CD4-positive, alpha-beta T cell treated with Interleukin-15 for 4 hours (primary cell): ENCODE measurements at places on chromosomes 12 and 14.

DNA sequence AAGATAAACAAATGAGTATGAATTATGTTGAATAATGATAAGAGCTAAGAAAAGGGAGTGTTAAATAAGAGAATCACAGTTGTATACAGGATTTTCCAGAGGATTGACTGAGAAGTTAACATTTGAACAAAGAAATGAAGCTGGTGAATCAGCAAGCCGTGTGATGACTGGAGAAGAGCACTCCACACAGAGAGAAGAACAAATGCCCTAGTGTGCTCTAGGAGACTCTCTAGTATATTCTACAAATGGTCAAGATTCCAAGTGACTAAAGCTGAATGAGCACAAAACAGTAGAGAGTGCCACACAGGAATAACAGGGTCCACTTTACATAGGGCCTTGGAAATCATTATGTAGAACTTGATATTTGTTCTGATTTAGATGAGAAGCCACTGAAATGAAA, 587.1 kb upstream of the ATXN7L3B start:
- DNase-seq: no peak

DNA sequence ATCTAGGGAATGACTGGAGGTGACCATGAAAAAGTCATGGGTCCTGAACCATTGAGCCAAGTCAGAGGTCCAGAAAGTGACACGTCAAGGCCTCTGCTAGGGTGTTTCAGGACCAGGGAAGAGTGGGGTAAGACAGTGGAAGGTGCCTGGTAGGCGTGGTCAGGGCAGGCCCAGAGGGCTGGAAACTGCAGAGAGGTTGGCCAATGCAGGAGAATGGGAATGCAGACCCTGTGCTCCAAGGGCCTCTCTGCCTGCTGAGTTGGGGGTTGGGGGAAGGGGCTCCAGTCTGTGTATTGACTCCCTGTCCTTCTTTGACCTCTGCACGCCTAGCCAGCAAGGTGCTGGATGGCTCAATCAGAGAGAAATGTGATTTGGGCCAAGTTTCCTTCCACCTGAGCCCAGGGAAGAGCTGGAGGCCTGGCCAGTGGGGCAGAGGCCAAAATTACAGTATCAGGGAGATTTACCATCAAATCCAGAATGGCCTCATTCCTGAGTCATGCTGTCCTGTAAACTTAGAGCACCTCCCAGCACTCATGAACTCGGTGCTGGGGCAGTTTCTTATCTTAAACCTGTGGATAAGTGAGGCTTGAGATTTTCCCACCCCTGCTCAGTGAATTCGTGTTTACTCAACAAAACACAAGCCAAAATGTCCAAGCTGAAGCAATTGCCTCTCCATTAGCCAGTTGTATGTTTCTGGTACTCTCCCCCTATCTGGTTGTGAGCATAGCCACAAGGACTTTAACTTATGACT, 24.4 kb downstream of the IRF2BPL start:
- no peak for DNase-seq

GRCh38 chr12:109808876-109809646, 24.1 kb downstream of the TRPV4 start:
- DNase-seq: no peak

DNA sequence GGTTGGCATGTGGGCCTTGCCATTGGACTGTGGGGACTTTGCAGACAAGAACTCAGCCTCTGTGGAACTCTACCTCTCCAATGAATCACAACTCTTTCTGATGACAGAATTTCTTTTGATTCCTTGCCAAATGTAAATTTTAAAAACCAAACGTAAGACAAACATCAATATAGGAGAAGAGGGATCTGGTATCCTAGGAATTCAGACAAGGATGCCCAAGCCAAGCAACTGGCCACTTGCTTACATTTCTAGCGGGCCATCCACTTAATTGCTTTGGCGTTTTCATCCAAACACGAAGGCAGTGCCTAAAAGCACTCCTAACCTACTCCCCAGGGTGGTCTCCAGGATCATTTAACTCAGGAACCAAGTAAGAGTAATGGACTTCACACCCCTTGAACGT, 23.4 kb upstream of the RAB35 start:
- no peak for DNase-seq

GRCh38 chr14:95098984-95099599, 58.2 kb downstream of the DICER1 start:
- peak; percentile 21 for DNase-seq

DNA sequence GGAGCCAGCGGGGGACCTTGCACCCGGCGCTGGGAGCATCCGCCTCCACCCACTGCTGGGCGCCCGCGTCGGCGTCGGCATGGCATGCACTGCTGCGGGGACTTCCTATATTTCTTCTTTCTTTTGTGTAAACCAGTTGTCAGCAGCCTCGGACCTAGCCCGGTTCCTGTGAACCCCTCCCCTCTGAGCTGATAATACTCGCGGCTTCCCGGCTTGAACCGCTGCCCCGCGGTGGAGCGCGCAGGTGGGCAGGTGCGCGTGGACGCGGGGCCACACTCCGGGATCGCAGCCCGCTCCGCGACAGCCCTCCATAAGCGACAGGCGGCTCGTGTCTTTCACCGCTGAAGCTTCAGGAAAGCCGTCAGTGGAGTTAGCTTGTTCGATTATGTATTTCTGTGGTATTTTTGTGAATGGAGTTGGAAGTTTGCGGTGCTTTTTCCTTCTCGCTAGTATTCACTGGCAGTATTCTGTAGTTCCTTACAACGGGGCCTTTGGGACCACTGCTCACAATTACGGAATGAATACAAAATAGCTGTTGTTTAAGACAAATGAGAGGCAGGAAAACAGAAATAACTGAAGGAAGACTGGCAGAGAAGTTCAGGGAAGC, 870 bp downstream of the BMAL2 start:
- peak; percentile 6 for DNase-seq

DNA sequence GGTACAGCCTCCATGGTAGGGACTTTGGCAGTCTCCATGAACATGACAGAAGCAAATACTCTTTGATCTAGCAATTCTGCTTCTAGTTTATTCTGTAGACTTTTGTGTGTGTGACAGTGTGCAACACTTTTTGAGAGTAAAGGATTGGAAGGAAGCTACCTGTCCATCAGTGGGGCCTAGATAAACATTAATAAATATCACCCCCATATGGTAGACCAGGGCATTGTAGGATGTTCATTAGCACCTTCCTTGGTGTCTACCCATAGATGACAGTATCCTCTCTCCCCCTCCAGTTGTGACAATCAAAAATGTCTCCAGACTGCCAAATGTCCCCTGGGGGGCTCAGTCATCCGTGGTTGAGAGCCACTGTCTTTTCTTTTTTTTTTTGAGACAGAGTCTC, 10.8 kb downstream of the SNRNP35 start:
- DNase-seq: peak; percentile 45

DNA sequence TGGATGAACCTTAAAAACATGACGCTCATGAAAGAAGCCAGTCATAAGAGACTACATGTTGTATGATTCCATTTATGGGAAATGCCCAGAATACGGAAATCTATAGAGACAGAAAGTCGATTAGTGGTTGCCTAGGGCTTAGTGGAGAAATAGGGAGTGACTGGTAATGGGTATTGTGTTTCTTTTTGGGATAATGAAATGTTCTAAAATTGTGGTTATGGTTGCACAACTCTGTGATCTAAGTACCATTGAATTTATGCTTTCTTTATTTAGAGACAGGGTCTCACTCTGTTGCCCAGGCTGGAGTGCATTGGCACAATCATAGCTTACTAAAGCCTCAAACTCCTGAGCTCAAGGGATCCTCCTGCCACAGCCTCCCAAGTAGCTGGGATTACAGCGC, 8.0 kb downstream of the RBMS2 start:
- DNase-seq: no peak

- no peak for DNase-seq
These were observed 19.4 kb downstream of the RAP1B start for GRCh38 chr12:68630050-68630449.

GRCh38 chr12:20985399-20985798, 145.6 kb upstream of the SLCO1B1 start:
- no peak for DNase-seq

- no peak for DNase-seq
These were observed 638.5 kb upstream of the MIS18BP1 start for GRCh38 chr14:45891417-45892080.

- no peak for DNase-seq
These were observed 62.7 kb downstream of the ATG14 start for GRCh38 chr14:55348766-55349453.

- DNase-seq: no peak
These were observed 6.7 kb downstream of the B4GALNT1 start for GRCh38 chr12:57626111-57626920.

GRCh38 chr14:55470025-55470424, 29.6 kb upstream of the TBPL2 start:
- no peak for DNase-seq

DNA sequence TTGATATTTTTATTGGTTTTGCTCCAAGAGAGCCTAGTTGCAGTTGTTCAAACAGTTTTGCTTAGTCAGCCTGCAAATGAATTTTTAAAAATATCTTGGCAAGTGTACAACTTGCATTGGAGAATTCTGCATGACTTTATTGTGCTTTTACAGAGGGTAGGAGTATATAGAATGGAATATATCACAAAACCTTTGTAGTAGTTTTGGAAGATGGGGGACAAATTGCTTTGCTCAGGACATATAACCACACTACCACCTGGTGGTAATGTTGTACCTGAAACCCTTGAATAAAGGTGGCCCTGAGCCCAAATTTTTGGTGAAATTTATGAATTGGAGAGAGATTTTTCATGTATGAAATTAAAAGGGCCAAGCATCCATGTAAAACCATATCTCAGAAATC, 645.2 kb downstream of the MED13L start:
- no peak for DNase-seq

- no peak for DNase-seq
These were observed 64.1 kb upstream of the OTX2 start for GRCh38 chr14:56874375-56874774.

- no peak for DNase-seq
These were observed 786 bp downstream of the RHEBL1 start for GRCh38 chr12:49068879-49069506.

- no peak for DNase-seq
These were observed 56.6 kb upstream of the METAP2 start for GRCh38 chr12:95417372-95417771.

DNA sequence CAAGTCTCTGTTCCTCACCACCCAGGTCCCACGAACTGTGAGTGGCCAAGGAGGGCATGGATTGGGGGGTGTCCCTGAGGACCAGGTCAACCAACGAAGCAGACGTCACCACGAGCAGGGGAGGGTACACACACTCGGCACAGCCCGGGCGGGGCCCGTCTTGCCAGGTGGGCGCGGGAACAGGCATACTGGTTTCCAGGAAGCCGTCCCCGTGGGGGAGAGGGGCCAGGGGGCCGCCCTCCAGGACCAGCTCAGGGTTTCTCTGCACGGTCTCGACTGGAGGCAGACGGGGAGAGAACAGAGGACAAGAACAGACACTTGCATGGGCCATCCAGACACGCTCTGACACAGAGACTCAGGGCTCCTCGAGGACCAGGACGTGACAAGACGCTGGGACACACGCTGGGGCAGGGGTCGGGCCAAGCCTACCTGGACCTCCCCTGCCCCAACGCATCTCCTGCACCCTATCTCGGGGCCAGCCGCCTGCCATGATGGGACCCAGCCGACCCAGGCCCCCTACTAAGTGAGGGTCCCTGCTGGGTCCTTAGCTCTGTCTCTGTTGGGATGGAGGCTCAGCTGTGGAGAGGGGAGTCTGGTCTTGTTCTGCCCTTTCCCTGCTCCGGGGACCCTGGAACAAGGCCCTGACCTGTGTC, 11.3 kb downstream of the ARL6IP4 start:
- DNase-seq: no peak

DNA sequence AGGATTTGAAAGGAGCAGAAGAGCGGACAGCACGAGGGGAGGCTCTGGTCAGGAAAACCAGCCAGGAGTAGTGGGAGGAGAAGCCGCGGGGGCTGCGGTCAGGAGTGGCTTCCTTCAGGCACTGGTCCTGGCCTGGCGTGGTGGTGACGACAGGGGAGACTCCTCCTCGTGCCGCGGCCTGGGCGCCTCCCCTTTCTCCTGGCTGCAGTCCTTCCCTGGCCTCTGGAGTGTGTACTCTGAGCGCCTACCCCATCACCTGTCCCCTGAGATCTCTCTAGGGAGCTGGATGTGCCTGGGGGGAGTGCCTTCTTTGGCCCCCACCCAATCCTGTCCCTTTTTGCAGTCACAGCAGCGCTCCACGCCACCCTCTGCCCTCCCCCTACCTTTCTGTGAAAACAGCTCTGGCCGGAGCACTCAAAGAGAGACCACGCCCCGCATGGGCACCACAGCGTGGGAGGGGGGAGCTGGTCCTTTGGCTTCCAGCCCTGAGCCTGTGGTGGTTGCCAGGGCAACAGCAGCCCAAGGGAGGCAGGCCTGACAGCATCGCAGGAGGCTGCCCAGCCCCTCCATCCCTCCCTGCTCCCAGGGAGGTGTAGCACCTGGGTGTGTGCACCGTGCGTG, 125.9 kb downstream of the CALM1 start:
- no peak for DNase-seq

- DNase-seq: no peak
These were observed 3.6 kb downstream of the COQ6 start for GRCh38 chr14:73953731-73954130.

- no peak for DNase-seq
These were observed 49.4 kb downstream of the SLC15A5 start for GRCh38 chr12:16228067-16228466.

DNA sequence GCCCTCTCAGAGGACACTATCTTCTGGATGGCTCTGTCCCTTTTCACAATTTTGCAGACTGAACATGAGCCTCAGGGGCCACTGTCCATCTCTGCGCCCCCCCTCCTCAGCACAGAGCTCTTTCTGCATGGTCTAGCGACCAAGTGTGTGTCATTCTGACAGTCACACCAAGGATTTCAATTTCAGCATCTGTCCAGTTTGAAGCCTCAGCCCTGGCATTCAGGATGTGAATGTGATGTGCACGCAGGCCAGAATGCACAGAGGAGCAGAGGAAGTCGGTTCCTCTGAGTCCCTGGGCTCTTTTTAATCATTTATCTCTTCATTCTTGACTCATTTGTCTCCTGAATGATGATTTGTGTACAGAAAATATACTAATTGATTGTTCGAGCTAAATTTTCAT, 102.0 kb upstream of the PWP1 start:
- no peak for DNase-seq

- DNase-seq: no peak
These were observed 38.7 kb downstream of the ARID2 start for GRCh38 chr12:45768194-45768593.

GRCh38 chr12:76345569-76345968, 2.6 kb downstream of the BBS10 start:
- DNase-seq: no peak

DNA sequence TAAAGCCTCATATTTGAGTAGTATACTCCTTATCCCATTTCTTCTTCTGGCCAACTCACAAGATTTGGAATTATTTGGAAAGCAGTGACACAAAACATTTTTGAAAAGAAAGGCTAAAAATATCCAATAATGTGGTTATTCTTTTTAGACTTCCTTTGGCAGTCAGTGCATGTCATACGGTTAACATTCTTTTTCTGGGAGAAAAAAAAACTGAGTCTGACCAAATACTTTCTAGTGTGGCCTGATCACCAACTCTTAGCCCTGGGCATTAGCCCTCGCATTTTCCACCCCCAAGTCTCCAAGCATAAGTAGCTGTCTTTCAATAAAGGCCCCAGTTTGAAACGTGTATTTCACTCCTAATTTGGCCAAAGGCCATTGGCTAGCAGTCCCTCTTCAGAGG, 5.9 kb downstream of the RASSF3 start:
- no peak for DNase-seq
